Pulmonary artery endothelial cell (primary cell): ENCODE measurements at places on chromosomes 16 and 17. TPM values are rescaled to one million over a fixed set of nuclear protein-coding genes. Genes with fewer than 3 reads are reported as not detected.

Gene MYH11
- total RNA-seq = not detected in 2 replicates

GRCh38 chr17:5913032-5913531 lies 157.1 kb upstream of the WSCD1 start:
- no peak for DNase-seq

GRCh38 chr17:55452139-55452790 lies 30.6 kb upstream of the MMD start:
- peak; percentile 20 for DNase-seq

GRCh38 chr16:49356728-49357488 lies 16.7 kb upstream of the C16orf78 start:
- DNase-seq = no peak

- no peak for DNase-seq
Observed at GRCh38 chr16:74936902-74937560, 47.9 kb downstream of the WDR59 start.

GRCh38 chr17:77770331-77771105 lies 188.0 kb upstream of the TNRC6C start:
- DNase-seq = no peak

GRCh38 chr16:24069036-24069590 lies 187.0 kb upstream of the CACNG3 start:
- no peak for DNase-seq

- DNase-seq = no peak
Observed at GRCh38 chr17:51057534-51057933, 63.1 kb downstream of the SPAG9 start.

DNA sequence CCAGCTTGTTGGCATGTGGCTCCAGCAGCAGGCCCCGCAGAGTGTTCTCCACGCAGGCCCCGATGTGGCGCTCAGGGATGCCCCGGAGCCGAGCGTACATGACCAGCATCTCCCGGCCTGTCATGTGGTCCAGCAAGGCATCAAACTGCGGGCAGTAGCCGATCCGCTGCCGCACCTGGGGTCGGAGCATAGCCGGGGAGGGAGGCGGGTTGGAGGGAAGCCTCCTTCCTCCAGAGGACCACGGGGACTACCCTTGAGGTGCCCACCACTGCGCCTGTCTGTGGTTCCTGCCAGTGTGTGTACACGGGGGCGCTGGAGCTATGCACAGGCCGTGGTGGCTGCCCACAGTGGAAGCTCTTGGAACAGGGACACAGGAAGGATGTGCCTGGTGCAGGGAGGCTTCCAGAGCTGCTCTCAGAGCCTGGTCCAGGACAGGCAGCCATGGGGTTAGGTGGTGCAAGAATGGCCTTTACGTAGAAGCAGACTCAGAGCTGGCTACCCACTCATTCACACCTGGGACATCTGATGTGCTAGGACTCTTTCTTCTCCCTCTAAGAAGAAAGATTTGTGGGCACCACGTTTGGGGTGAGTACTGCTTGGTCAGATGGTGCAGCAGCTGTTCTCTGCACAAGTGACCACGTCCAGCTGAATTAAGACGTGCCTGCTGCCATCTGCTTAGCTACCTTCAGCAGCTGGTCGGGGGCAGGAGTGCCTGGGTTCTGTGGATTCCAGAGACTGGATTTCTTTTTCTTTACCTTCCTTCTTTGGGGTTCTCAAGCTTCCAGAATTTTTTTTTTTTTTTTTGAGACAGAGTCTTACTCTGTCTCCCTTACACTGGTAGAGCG lies 11.3 kb upstream of the RNPS1 start:
- no peak for DNase-seq

DNA sequence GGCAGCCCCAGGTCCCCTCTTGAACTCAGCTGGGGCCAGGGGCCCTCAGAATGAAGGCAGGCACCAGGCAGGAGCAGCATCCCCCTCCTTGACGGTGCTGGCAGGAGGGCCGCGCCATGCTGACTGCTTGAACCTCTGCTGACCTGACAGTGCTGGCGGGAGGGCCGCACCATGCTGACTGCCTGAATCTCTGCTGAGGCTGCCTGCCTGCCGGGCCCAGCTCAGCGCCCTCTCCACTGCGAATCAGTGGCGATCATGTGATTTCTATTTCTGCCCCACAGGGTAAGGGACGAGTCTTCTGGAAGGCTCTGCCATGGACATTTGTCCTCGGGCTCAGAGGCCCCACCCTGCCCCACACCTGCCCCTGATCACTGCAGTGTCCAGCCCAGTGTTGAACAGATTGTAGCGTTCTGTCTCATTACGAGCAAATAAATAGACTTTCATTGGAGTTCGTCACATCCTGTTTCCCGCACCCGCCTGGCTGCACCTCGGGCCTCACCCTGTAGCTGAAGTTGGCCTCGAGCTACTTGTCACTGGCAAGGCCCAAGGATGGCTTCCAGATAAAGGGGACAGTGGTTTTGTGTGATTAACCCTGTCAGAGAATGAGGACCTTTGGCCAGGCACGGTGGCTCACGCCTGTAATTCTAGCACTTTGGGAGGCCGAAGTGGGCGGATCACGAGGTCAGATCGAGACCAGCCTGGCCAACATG lies 8.6 kb downstream of the C16orf90 start:
- no peak for DNase-seq

Gene HSF4
- 0.13 and 0.95 TPM in 2 replicates for total RNA-seq

- DNase-seq = no peak
Observed at GRCh38 chr17:34556384-34556783, 23.0 kb upstream of the TMEM132E start.

- no peak for DNase-seq
Observed at GRCh38 chr17:39767147-39767546, 29.4 kb downstream of the GRB7 start.

GRCh38 chr17:72165192-72165866 lies 44.5 kb downstream of the SOX9 start:
- DNase-seq = no peak

GRCh38 chr16:72221630-72222024 lies 49.7 kb upstream of the PMFBP1 start:
- DNase-seq = no peak

DNA sequence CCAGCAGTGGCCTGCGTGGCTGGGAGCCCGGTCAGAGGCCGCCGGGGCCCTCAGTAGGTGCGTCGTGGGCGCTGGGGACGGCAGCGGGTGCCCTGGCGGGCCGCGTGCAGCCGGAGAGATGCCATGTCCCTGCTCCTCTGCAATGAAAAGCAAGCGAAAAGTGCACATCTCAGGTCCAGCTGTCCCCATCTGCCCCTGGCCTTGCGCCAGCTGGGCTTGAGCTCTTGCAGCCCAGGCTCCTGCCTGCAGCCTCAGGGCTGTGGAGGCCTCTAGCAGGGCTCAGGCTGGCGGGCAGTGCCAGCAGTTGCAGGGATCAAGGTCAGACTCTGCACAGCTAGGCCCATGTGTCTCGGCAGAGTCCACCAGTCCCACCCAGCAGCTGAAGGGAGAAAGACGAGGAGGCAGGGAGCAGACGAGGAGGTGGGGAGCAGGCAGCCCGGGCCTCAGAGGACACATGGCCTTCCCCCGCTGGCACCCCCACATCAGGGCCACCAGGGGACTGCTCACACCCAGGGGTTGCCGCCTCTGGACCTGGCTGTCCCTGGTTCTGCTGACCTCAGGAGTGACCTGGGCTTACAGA lies 11.2 kb downstream of the SLC16A3 start:
- DNase-seq = no peak

DNA sequence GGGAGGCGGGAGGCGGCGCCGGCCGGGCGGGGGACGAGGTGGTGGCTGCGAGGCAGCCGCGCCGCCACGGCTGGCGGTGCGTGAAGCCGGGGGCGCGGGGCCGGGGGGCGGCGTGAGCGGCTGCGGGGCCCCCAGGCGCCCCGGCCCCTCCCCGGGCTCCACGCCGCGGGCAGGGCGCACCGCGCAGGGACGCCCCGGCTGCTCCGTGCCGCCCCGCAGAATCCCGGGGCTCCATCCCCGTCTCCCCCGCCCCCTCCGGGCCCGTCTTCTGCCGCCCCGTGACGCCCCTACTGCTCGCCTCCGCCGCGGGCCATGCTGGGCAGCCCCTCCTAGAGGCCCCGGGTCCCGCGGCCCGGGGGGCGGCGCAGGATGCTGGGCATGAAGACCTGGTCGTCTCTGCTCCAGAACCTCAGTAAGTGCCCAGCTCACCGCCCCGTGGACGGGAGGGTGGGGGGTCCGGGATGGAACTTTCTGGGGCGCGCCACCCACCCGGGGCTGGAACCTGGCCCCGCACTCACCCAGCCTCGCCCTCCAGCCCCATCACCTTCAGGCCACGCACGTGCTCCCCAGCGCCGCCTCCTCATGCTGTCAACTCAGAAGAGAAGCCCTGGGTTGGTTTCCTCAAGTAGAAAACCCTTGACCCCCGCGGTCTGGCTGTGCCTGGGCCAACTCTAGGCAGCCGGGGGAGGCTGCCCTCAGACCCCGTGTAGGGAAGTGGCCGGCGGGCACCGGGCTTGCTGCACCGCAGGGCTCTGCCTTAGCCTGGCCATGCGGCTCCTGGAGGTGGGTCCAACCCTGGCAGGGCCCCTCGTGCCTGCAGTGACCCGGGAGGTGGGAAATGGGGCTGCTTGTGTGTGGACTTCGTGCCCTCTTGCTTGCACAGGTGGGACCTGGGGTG lies 150.2 kb upstream of the GSE1 start:
- no peak for DNase-seq

DNA sequence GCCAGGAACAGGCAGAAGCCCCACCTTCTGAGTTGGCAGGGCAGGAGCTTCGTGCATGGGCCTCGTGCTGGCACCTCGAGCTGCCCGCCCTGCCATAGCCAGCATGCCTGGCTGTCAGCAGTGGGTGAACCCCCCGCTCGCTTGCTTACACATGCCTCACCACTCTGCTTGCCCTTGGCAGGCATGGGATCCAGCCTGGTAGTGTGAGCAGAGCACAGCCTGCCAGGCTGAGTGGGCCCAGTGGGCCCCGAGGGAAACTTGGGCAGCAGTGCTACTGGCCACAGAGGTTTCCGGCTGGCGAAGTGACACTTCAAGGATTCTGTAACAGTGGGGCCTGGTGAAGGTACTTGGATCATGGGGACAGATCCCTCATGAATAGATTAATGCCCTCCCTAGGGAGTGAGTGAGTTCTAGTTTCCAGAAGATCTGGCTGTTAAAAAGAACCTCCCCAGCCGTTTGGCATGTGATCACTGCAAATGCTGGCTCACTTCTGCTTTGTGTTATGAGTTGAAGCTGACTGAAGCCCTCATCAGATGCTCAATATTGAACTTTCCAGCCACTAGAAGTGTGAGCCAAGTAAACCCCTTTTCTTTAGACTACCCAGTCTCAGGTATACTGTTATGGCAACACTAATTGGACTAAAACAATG lies 114.7 kb downstream of the BCAS3 start:
- DNase-seq = no peak

- DNase-seq = no peak
Observed at GRCh38 chr17:43482103-43483012, 1.4 kb upstream of the DHX8 start.

Gene PITPNM3
- 0.74 and 1.6 TPM in 2 replicates for total RNA-seq

DNA sequence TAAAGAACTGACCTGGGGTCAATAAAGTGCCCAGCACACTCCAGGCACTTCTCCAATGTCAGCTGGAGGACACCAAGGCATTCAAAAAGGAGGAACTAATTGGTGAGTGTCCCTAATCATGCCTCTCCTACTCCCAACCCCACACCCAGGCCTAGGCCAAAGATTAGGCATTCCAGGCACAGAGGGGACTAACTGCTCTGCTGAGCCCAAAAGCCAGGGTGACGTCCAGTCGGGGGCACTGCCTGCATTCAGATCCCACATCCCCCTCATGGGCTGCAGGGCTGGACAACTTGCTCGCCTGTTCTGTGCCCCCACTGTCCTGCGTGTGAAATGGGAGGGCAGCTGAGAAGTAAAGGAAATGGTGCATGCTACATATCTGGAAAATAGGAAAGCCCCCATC lies 115.4 kb downstream of the DYNLRB2 start:
- DNase-seq = no peak

Gene PNMT
- not detected in 2 replicates for total RNA-seq

GRCh38 chr17:2398655-2399571 lies 1.9 kb downstream of the MNT start:
- DNase-seq = peak; percentile 67

Gene SDK2
- under 0.01 and 0.04 TPM in 2 replicates for total RNA-seq

DNA sequence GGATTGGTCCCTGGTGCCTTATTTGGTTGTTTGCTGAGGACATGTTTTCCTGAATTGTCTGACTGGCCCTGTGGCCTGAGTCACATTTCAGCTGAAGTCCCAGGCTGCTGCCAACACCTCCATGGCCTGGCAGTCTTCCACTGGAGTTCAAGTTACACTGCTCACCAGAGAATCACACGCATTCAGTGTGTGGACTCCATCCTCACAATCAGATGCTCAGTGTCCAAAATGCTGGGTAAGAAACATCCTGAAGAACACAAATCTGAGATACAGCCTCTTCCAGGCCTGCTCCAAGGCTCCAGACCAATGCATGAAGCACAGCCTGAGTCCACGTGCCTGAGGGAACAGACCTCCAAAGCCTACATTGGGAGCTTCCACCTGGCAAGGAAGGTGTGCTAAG lies 19.2 kb downstream of the CD300LB start:
- DNase-seq = no peak

- DNase-seq = no peak
Observed at GRCh38 chr16:6571044-6571443, 761.6 kb upstream of the RBFOX1 start.

- DNase-seq = peak; percentile 90
Observed at GRCh38 chr16:86664522-86665318, 86.4 kb downstream of the FOXL1 start.

GRCh38 chr16:69397821-69398521 lies 12.2 kb upstream of the TERF2 start:
- peak; percentile 69 for DNase-seq

Gene TEKT3
- total RNA-seq = not detected in 2 replicates

DNA sequence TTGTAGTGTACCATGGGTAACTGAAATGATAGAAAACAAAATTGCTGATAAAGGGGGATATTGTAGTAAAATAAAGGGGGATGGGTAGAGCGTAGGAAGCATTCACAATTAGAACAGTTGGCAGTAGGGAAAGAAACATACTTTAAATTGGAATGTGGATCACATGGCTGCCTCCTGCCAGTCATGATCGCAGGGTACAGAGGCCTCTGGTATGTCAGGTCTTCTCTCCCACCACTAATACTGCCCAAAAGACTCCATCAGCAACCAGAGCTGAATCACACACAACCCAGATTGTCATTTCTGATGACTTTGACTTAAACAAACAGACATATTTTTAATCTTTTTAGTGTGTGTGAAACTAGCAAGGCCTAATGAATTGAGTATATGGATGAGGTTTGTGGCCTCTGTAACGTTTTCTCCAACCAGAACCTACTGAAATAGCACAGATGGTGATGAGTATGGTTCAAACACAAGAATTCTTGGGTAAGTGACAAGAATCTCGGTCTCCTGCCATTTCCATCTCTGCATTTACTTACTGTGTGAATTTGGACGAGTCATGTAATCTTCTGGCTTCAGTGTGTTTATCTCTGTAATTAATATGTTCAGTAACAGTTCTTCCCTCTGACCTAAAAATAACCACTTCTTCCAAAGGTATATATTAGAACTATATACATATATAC lies 112.6 kb downstream of the USP22 start:
- DNase-seq = no peak

Gene HBA1
- not detected in 2 replicates for total RNA-seq
